Activated CD4-positive, alpha-beta T cell treated with anti-CD3 and anti-CD28 coated beads for 4 hours (primary cell): ENCODE measurements at places on chromosomes 7 and 10.

DNA sequence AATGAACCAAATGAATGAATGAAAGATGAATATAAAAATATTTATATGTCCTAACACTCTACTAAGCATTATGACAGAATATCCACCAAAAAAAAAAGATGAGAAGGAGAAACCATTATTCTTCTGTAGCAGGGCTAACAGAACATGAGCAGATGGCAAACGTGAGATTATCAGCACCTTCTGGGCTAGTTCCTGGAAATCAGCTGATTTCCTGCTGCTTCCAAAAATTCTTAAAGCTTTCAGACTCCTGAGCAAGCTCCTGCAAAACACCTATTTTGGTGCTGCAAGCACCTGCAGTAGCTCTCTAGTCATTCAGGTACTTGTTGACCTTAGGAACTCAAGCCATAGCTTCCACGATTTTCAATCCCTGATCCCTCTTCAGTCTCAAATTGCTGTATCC, 51.8 kb downstream of the NPSR1 start:
- DNase-seq: no peak

GRCh38 chr7:20340839-20341238, 10.1 kb downstream of the ITGB8 start:
- no peak for DNase-seq

DNA sequence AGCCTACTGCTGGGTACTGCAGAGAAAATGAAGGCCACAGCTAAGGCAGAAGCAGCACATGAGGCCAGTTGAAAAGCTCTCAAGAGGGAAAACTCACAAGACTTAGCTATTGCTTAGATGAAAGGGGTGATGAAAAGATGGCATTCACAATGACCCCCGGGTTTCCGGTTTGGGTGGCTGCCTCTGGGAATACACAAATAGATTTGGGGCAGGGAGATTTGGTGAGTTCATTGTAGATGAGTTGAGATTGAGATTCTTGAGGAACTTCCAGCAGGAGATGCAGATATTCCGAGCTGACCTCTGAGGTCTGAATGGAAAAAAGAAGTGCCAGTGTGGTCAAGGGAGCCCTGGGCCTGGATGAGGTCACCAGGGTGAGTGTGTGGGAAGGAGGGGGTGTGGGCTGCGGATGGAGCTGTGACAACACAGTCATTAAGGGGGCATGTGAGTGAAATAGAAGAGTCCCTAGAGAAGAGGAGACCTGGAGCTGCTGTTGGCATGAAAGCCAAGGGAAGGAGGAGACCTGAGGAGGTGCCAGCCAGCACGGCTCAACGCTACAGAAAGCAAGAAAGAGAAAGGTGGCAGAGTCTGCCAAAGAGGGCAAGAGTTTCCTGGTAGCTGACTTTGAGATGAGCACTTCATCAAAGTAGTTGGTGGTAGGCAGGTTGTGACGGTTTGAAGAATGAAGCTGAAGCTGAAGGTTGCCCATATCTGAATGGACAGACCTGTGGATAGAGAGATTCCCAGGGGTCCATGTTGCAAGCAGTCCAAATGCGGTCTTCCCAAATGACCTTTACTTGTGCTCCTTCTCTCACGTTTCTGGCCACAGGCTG, 43.7 kb downstream of the HIF1AN start:
- no peak for DNase-seq

DNA sequence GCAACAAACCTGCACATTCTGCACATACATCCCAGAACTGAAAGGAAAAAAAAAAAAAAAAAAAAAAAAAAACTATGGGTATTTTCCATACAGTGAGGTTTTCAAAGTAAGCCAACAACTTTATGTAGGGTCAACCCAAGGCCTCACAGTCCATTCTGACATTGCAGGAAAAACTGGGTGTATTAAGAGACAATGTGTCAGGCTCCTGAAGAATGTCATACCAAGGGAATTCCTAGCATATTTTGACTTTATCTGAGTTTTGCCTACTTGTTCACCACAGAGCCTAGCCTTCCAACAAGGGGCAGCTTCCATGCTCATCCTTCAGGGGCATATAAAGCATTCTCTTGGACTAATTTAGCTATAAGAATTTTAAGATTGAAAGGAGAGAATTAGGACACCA, 368.9 kb downstream of the PLXDC2 start:
- no peak for DNase-seq

DNA sequence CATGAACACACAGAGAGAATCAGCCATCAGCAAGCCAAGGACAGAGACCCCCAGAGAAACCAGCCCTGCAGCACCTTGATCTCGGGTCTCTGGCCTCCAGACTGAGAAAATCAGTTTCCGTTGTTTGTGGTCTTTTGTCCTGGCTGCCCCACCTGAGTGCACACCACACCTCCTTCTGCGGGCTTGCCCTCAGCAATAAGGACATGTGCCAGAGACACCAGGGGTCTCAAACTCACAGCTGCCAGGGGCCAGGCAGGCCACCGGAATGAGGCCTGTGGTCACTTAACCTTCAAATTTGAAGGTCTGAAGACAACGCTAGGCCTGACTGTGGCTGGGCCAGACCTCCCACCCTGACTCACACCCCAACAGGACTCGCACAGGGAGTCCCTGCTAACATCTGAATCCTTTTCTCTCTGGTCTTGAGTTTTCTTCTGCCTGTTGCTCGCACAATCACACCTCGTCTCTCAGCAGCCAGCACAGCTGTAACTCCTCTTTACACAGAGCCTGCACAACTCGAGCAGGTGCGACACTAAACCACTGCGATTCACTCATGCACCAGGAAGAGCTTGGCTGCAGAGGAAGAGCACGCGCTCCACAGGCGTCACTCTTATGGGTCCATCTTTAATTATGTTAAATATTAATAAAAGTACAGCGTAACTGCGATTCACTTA, 86.2 kb downstream of the CHST15 start:
- no peak for DNase-seq

GRCh38 chr7:36032361-36032818, 120.7 kb upstream of the EEPD1 start:
- no peak for DNase-seq

- DNase-seq: no peak
Measured at GRCh38 chr7:22426463-22427094, 69.6 kb upstream of the RAPGEF5 start.

GRCh38 chr7:71787513-71787912, 624.6 kb downstream of the CALN1 start:
- DNase-seq: no peak

GRCh38 chr10:71575934-71576801, 143.4 kb downstream of the C10orf105 start:
- no peak for DNase-seq

- no peak for DNase-seq
Measured at GRCh38 chr10:22986771-22987542, 59.1 kb downstream of the ARMC3 start.
